ENCODE measurements at places on chromosomes 1 and 21. TPM values are rescaled to one million over a fixed set of nuclear protein-coding genes. Genes with fewer than 3 reads are reported as not detected.

DNMT3L gene
- total RNA-seq = not detected

SDE2 gene
- 23.4 TPM for total RNA-seq

COL8A2 gene
- total RNA-seq = 0.07 TPM

LAX1 gene
- total RNA-seq = 32.4 TPM

RCAN1 gene
- 16.0 TPM for total RNA-seq
